T-helper 1 cell (primary cell): ENCODE measurements at places on chromosomes 2 and 18.

DNA sequence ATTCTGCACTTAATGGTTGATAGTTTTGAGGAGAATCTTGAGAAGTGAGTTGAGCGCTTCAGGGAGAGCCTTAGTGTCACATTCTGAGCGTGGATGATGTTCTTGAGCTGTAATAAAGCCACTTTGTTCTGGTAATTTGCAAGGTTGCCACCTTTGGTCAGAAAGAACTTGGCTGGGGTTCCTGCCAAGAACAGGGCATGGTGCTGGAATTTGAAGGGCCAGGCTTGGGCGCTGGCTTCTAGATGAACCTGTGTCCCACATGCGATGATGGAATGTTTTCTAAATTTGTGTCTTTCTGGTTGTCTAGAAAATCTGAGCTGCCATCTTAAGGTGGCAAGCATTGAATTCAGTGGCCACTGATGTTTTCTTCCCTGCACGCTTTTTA, 124.1 kb upstream of the EML6 start:
- DNase-seq, result no peak

GRCh38 chr2:199339891-199340605, 117.7 kb downstream of the SATB2 start:
- no peak for DNase-seq

DNA sequence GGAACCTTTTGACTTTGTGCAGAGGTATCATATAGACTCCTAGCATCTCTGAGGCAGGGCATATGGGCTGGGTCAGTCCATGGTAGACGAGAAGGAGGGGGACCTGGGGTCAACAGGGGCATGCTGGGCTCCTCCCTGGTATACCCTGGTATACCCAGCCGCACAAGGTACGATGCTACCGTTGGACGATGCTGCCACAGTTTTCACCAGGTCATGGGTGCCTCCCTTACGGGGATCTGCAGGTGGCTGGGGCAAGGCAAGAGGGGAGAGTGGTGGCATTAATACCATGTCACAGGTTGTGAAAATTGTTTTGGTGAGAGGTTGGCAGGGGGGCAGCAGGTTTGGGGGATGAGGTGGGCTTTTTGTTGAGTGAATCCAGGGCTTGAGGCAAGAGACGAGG, 149.8 kb downstream of the TSN start:
- no peak for DNase-seq

GRCh38 chr2:202628646-202629198, 6.0 kb upstream of the FAM117B start:
- DNase-seq, result no peak

DNA sequence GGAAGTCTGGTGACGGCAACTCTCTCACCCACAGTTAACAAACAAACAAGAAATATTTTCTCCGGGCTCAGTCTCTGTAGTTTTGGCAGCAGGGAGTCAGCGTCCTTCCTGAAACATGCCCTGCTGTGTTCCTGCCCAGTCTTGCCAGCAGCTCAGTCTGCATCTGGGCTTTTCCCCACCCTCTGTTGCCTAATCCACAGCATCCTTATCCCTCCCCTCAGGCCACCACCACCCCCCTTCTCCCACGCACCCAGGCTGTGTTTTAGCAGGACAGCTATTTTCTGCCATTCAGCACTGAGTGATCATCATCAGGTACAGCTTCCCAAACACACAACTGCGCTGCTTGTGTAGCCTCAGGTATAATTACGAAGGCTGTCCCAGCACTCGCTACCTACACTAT, 168.2 kb downstream of the DPP10 start:
- no peak for DNase-seq
